ENCODE measurements at places on chromosomes 3 and 15. TPM values are rescaled to one million over a fixed set of nuclear protein-coding genes. Genes with fewer than 3 reads are reported as not detected.

Gene FBXW12
- total RNA-seq, result not detected

Gene TICRR
- total RNA-seq, result 0.88 TPM

Gene CYP1A1
- total RNA-seq, result not detected

Gene SPINK8
- not detected for total RNA-seq

Gene TNFAIP8L3
- total RNA-seq, result 11.2 TPM

Gene AADAC
- not detected for total RNA-seq

Gene KLF15
- 4.4 TPM for total RNA-seq

Gene SNRPA1
- 9.8 TPM for total RNA-seq

Gene NDUFB4
- total RNA-seq, result 40.7 TPM

Gene RPP25
- total RNA-seq, result 6.2 TPM
